ENCODE measurements at places on chromosomes 4 and X.

DNA sequence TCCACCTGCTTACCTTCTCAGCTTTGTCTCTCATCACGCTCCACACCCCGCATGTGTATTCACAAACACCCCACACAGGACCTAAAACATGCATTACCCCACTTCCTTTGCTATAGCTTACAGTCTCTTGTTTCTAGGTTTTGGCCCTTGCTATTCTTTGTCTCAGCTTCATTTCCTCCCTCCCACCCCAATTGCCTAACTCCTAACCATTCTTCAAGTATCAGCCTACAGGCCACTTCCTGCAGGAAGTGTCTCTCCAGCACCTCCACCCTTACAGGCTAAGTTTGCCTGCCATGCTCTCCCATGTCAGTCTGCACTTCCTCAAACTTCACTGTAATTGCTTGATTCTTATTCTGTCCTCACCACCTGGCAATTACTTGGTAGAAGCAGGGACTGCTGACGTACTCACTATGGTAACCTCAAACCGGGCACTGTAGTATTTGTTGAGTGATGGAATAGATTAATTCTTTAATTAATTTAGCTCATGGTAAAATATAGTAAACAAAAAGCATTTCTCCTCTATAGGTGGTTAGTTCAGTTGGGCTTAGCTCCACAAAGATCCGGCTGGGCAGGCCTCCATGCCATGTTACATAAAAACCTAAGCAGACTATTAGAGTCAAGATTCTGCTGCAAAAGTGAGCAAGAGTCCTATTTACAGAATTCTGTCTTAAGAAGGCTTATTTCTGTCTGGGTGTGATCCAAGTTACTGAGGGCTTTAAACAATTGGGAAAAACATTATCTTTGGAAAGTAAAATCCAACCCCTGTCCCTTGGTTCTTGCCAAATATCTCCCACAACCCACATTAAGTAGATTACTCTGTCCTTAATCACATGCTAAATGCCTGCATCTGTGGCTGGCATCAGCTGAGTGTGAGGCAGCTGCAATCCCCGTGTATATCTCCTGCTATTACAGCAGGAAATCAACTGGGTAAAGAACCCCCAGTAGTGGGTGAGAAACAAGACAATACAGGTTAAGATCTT, 124.7 kb upstream of the CPEB2 start:
- DNase-seq, result no peak

DNA sequence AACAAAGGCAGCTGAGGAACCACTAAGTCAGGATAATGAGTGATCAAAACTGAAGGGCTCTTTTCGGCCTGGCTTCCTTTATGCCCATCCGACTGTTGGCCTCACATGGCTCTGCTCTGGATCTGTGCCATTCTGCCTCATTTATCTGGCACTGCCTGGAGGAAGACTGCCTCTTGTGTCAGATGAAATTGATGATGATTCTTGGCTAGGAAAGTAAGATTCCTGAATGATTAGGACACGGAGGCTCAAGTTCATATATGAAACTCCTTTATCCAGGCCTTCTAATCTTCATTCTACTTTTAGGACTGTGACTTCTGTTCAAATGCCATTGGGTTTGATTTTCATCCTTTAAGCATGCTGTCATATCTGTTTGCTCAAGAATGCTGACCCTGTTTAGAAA, 475.4 kb upstream of the RPS6KA3 start:
- DNase-seq, result no peak

- no peak for DNase-seq
Measured at GRCh38 chr4:8702020-8702495, 109.5 kb downstream of the CPZ start.

- DNase-seq, result no peak
Measured at GRCh38 chrX:153782313-153782712, 1.5 kb downstream of the SRPK3 start.

DNA sequence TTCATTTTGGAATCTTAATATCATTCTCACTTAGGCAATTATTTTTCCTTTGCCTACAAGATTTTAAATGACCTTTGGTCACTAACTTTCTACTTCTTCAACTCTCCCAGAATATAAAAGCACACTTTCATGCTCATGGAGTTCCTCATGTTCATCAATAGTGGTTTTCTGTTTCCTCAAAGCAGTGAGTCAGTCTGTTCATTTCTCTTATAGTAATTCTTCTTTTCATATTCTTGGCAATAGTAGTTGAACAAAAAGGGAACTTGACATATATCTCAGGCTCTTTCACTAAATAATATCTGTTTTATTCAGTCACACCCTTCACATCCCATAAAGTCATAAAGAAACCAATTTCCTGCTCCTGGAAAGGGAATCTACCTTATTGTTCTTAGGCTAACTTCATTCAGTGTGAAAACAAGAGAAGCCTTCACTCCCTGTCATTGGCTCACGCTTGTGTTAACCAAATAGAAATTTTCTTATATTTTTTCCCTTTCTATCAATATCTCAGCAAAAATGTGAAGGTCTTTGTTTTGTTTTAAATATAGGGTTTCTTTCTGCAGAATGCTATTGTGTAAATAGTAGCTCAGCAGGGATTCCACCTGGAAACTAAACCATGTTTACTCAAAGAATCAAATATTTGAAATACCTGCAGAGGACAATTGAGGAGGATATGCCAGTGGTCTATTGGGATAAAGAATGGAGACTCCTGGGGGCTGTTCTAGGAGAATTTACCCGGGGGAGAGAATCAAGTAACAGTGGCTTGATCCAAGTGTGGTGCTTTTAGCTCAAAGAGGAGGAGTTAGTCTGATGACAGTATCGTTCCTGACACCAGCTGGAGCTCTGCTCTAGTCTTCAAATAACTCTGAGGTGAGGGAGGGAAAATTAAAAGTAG, 13.4 kb upstream of the TNIP3 start:
- DNase-seq, result no peak

DNA sequence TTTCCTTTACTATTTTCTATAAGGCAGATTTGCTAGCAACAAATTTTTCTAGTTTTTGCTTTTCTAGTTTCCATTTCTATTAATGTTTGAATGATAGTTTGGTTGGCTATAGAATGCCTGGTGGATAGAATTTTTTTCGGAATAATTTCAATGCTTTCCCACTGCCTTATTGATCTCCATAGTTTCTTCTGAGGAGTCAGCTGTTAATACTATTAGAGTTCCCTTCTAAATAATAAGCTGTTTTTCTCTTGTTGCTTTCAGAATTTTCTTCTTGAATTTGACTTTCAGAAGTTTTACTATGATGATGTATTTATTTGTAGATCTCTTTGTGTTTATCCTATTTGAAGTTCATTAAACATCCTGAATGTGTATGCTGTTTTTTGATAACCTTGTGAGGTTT, 91.8 kb downstream of the VSIG4 start:
- DNase-seq, result no peak

- no peak for DNase-seq
Measured at GRCh38 chr4:146271466-146271865, 57.1 kb downstream of the REELD1 start.

DNA sequence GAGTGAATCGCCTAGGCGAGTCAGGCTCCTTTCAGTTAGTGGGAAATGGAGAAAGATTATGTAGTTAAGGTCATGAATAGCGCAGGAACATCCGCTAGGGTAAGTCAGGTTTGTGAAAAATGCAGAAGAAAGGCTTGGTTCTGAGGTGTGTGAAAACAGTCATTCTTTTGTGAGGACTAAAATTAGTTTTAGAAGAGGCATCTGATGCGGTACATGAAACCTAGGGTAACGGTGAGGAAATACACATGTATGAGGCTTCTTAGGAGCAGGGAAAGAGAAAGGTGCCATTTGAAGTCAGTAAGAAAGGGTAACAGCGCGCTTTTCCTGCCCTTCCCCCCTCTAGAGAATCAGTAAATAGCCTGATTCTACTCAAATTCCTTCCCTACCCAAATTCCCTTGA, 570 bp upstream of the RNF128 start:
- DNase-seq, result no peak

DNA sequence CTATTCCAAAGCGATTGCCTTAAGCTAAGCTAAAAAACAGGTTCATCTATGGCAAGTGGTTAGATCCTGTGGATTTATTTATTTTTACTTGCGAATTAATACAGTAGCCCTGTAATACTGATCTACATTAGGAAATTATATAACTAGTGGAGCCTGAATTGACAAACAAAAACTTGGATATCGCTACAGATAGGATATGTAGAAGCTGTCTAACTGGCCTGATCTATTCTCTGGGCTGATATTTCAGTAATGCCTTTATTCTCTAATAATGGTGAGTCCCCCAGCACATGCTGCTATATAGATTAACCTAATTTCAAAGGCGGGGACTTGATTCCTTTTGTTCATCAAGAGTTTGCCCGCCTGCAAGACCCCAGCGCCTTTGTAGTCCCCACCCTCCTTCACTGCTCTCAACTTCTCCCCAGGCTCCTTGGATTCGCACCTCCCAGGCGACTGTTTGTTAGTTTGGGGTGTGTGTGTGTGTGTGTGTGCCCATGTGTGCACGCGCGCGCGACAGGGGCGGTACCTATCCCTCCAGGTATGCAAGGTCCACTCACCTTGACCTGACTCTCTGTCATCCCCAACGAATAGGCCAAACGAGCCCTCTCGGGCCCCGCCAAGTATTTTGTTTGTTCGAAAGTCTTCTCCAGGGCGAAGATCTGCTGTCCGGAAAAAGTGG, 3.8 kb downstream of the NKX6-1 start:
- no peak for DNase-seq

- no peak for DNase-seq
Measured at GRCh38 chrX:46849933-46850332, 13.1 kb downstream of the RP2 start.

- no peak for DNase-seq
Measured at GRCh38 chr4:1359144-1359501, 12.1 kb downstream of the UVSSA start.

DNA sequence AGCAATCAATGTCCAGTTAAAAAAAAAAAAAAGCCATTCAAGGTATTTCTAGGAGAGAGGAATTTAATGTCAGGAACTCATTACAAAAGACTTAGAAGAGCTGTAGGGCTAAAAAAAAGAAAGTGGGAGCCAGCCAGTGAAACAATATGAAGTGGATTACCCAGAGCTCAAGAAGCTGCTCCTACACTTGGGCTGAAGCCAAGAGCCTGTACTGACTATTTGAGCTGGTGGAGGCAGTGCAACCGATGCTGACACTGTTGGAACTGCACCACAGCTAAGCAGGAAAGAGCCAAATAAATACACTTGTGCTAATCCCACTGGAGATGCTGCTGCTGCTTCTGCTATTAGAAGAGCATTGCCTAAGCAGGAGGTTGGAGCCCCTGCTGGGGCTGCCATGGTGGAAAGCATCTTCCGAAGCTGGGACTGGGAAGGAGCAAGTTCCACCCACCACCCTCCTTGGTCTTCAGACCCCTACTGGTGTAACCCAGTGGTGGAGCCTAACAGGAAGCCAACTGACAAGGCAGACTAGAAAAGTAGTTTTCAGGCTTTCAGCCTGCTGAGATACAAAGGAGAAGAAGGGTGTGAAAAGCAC, 65.4 kb downstream of the CXXC4 start:
- DNase-seq, result no peak

DNA sequence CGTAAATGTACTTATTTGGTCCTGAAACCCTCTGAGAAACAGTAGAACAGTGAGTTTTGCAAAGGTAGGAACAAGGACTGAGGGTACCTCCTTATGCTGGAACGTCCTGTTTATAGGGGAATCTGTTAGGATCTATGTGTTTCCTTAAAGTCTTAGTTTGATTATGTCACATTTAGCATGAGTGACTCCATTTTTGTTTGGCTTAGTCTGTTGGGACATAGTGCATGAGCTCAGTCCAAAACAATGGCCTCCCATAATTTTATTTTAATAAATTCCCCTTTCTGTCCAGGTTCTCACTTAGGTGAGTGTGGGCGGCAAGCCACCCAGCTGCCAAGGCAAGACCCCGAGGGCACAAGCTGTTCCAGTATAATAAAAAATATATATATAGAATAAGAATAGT, 27.7 kb downstream of the HTT-AS start:
- DNase-seq, result no peak

- DNase-seq, result no peak
Measured at GRCh38 chrX:133527415-133527814, 112.1 kb upstream of the GPC4 start.

GRCh38 chr4:5572114-5572513, 136.2 kb downstream of the EVC2 start:
- no peak for DNase-seq

DNA sequence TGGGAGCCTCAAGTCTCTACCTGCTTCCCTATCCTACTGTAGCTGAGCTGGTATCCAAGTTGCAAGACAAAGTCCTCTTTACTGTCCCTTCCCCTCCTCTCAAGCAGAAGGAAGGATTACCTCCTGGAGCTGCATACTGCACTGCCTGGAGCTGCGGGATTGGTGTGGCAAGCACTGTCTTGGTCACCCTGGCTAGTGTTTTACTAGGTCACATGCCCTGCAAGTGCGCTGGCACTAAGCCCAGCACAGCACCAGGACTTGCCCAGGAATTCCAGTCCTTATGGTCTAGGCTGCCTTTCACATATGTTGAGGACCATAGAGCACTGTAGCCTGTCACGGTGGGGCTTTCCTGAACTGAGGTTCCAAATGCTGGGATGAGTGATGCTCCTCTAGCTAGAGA, 227.3 kb upstream of the ZC4H2 start:
- no peak for DNase-seq

DNA sequence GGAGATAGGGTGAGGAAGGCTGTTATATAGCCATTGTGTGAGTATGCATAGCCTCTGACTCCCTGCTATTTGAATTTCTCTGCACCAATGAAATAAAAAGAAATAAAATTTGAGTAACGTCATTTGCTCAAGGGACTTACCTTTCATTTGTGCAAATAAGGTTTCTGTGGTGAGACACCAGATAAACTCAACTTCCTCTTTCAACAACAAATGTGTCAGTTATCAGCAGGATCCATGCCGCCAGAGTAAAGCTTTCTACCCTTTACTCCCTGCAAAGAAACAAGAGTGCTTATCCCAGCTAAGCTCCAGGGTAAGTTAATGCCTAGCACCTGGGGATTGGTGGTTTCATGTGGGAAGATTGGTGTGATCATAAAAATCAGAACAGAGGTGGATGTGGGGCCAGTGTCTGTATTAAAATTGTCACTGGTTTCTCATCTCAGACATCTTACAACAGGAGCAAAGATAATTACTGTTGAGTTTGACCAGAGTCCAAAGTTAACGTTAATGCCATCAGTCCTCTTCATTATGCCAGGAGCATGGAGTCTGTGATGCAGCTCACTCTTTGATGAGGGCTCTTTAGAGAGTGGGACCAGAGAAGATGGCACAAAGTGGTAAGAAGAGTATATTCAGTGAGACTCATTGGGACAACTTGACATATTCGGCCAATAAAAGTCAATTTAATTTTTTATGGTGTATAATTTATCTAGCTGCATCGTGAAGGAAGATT, at the start of gene P2RY10:
TSS of gene P2RY10 (plus strand) at position 206 of the 727 bp plus-strand sequence. CDS start 15,130 bp downstream, outside the sequence.
- no peak for DNase-seq

DNA sequence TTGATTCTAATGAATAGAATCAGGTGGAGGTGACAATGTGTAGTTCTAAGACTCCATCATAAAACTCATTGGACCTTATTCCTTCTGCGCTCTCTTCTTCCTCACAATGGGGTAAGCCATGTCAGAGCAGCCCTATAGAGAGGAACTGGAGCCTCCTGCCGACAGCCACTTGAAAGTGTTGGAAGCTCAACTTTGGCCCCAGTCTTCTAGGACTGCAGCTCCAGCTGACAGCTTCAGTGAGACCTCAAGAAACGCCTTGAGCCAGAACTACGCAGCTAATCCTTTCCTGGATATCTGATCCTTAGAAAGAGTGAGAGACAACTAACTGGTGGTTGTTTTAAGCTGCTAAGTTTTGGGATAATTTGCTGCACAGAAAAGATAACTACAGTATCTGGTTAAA, 22.1 kb upstream of the ADH7 start:
- no peak for DNase-seq
